ENCODE measurements at places on chromosomes 2 and 18. TPM values are rescaled to one million over a fixed set of nuclear protein-coding genes. Genes with fewer than 3 reads are reported as not detected.

Gene MAP3K19
- not detected for total RNA-seq

Gene PSMA8
- total RNA-seq = not detected

Gene RTTN
- total RNA-seq = 19.5 TPM

Gene CCDC74B
- 9.2 TPM for total RNA-seq

Gene LYPD6
- total RNA-seq = 6.7 TPM

Gene TMEM127
- total RNA-seq = 29.2 TPM

Gene ZNF396
- total RNA-seq = 5.6 TPM

Gene IHH
- 7.0 TPM for total RNA-seq

Gene UGT1A8
- 0.09 TPM for total RNA-seq

Gene XDH
- total RNA-seq = 1.7 TPM

DNA sequence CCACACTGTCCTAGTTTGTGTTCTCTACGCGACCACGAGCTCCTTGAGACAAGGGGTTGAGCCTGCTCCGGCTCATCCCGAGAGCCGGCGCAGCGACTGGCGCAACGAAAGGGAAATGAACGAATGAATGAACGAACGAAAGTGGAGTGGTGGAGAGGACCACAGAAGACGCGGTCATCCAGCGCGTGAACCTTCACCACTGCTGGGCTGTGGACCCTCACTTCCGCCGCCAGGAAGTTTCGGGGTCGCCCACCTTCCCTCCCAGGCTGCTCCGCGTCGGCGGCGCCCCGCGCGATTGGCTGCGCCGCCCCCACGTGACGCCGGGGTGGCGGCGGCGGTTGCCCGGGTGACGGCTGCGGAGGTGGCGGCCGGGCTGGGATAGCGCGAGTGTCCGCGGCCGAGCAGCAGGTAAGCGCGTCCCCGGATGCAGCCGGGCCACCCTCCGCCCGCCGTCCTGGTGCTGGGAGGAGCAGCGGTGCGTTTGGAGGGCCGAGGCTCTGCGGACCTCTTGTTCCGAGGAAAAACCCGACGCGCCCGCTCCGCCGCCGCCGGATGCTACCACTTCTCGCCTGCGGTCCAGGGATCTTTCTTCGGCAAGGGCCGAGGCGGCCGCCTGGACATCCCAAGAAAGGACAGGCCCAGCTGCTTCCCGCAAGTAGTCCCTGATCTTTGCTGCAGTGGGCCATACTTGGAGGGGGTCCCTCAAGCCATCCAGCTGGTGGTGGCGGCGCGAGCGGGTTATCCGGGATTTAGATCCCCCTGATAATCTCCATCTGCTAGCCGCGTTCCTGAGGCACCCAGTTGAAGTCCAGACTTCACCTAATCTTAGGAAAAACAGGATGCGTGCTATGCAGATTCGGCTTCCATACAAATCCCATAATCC lies at the start of gene ARMC9:
ARMC9 (plus strand) TSS at position 341 of the 883 bp plus-strand sequence. CDS start 7,608 bp downstream, outside the sequence.
- H3K4me3 ChIP-seq = peak within 1 kb of the TSS; percentile 88
- H3K27me3 ChIP-seq = no peaks in the 10 kb centered on the region
- peaks cover 4% of the 10 kb centered on the region for H3K4me1 ChIP-seq
- peak; percentile 93 for DNase-seq
- H3K27ac ChIP-seq = peak within 1 kb of the TSS; percentile 46

DNA sequence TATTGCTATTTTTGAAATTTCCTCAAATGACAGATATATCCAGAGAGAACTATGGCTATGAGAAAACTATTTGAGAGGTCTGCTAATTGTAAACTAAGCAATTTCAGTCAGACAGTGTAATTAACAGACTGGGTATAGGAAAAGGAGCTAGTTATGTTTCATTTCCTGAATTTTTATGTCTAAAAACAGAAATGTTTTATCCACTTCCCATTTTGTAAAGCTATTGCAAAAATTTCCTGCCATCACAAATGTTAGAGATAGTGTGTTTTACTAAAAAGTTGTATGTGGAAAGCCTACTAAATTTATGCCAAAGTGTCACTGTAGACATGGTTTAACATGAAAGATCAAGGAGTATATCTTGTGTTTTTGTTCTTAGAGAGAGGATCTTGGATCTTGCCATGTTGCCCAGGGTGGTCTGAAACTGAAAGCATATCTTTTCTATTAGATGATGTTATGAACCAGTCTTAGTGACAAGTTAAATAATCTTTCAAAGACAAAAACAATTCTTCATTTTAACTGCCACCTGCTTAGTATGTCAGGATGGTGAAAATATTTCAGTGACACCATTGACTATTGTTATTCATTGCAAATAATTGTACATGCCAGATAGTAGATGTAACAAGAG lies 40.5 kb upstream of the ITPRID2 start:
- H3K27me3 ChIP-seq = no peaks in the 10 kb centered on the region
- no peaks in the 10 kb centered on the region for H3K4me1 ChIP-seq
- no peak overlapping the region for H3K27ac ChIP-seq
- H3K36me3 ChIP-seq = no peaks in the 10 kb centered on the region

DNA sequence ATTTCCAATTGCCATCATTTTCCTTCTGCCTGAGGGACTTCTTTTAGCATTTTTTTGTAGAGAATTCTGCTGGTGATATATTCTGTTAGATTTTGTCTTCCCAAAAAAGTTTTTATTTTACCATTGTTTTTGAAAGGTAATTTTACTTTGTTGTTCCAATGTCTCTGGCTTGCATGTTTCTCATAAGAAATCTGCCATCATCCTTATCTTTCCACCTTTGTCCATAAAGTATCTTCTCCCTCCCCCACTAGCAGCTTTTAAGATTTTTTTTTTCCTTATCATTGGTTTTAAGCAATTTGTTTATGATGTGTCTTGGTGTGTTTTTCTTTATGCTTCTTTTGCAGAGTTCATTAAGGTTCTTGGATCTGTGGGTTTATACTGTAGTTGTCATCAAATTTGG lies 104.5 kb downstream of the KCTD1 start:
- no peak overlapping the region for H3K4me3 ChIP-seq
- no peaks in the 10 kb centered on the region for H3K4me1 ChIP-seq
- no peak overlapping the region for H3K27ac ChIP-seq
- H3K27me3 ChIP-seq = no peaks in the 10 kb centered on the region
- DNase-seq = no peak

DNA sequence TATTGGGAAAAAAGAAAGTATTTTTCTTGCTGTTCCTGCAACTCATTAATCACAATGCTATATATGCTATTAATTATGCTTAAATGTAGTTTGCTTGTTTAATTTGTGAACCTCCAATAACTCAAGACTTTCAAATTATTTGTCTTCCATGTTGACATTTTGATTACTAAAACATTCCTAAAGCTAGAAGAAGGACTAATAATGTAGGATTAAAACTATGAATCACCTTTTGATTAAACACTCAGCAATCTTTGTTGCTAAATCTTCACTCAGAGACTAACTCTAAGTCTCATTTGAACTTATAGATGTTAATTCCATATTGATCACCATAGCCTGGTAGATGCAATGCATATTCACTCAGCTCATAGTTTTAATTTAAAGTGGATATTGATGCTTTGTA lies 524.6 kb upstream of the ZEB2 start:
- no peaks in the 10 kb centered on the region for H3K4me1 ChIP-seq
- H3K36me3 ChIP-seq = no peaks in the 10 kb centered on the region
- no peak for DNase-seq
- H3K27me3 ChIP-seq = no peaks in the 10 kb centered on the region
- H3K27ac ChIP-seq = no peak overlapping the region

DNA sequence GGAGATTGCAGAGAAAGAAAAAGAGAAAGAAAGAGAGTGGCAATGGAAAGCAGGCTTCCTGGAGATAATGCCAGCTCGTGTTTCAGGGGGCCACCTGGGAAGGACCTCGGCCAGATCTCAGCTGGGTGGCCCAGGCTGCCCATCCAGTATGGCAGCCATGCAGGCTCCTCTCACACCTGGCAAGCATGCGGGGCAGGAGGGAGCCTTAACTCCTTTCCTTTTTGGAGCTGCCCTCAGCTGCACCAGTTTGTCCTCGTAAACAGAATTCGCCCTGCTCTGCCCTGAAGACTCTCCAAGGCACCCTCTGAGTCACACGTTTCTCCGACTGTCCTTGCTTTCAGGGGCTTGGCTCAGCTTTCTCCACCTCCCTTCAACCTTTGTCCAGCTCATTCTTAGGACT lies 59.5 kb upstream of the IGFBP5 start:
- H3K36me3 ChIP-seq = no peaks in the 10 kb centered on the region
- H3K4me3 ChIP-seq = no peak overlapping the region
- no peak for DNase-seq

GRCh38 chr2:33142810-33143209 lies 196.1 kb downstream of the LTBP1 start:
- no peak for DNase-seq
- no peak overlapping the region for H3K27ac ChIP-seq
- H3K4me3 ChIP-seq = no peak overlapping the region
- no peaks in the 10 kb centered on the region for H3K4me1 ChIP-seq

DNA sequence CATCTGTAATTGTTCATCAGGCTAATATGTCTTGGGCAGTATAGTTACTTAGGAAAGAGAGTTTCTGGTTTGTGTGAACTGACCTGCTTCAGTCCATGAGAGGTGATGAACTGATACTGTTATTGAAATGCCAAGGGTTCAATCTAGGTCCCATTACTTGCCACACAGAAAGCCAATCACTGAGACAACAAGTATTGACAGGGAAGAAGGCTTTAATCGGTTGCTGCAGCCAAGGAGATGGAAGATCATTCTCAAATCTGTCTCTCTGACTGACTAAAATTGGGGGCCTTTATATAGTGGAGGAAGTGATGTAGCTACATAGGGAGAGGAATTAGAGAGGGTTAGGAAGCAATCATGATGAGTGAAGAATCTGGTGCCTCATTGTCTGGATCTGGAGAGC lies 19.9 kb upstream of the FAM98A start:
- no peaks in the 10 kb centered on the region for H3K27me3 ChIP-seq
- H3K27ac ChIP-seq = no peak overlapping the region
- no peak for DNase-seq
- H3K4me1 ChIP-seq = no peaks in the 10 kb centered on the region

DNA sequence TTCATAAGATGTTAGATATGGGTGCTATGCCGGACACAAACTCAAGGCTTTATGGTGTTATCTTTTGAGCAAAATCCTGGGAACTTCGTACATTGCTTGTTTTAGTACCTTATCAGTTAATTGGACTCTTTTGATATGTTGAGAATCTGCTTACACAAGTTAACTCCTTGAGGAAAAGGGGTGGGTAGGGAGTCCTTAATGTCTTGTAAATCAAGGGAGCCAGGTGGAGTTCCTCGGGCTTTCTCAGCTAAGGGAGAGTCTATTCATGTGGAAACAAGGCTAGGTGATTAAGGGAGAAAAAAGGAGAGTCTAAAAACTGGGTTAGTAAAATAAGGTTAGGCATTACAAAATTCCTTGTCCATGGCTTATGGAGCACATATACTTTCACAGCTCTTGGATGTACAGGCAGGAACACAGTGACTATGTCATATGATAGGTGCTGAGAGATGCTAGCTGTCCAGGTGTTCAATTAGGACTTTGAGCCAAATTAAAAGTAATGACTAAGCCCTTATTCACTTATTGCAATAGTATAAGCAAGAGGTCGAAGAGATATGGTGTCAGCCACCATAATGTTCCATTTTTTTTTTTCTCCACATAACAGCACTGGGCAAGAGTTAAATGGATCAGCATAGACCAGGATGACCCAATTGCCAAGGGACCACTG lies 59.5 kb upstream of the DYNAP start:
- peak; percentile 65 for DNase-seq
- peak overlapping the region; percentile 17 for H3K4me3 ChIP-seq
- H3K4me1 ChIP-seq = peaks cover 16% of the 10 kb centered on the region
- no peaks in the 10 kb centered on the region for H3K36me3 ChIP-seq
- H3K27me3 ChIP-seq = no peaks in the 10 kb centered on the region

- H3K36me3 ChIP-seq = peaks cover 4% of the 10 kb centered on the region
- H3K4me1 ChIP-seq = no peaks in the 10 kb centered on the region
- no peaks in the 10 kb centered on the region for H3K27me3 ChIP-seq
- peak; percentile 61 for DNase-seq
- H3K27ac ChIP-seq = no peak overlapping the region
Observed at GRCh38 chr2:74227646-74228045, 29.2 kb downstream of the MTHFD2 start.

GRCh38 chr2:34037157-34037556 lies 438.1 kb upstream of the FAM98A start:
- no peak for DNase-seq
- no peak overlapping the region for H3K27ac ChIP-seq
- H3K4me3 ChIP-seq = no peak overlapping the region
- H3K36me3 ChIP-seq = no peaks in the 10 kb centered on the region

DNA sequence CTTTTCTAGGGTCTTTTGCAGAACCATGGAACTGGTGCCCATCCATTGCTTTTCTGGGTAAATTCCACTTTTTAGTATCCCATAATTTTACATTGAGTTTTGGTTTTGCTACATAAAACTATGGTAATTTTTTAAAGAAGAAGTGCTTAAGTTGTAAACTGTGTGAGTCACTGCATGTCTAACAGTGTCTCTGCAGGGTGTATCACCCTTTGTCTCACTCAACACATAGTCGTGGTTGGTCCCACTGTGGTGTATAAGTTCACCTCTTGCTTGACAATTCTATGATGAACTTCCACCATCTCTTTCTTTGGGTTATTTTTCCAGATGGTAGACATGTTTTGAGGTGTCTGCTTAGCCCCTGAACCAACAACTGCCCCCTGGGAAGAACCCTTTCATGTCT lies 10.5 kb downstream of the SCTR start:
- no peak overlapping the region for H3K4me3 ChIP-seq
- H3K36me3 ChIP-seq = no peaks in the 10 kb centered on the region
- no peak overlapping the region for H3K27ac ChIP-seq

- H3K36me3 ChIP-seq = no peaks in the 10 kb centered on the region
- DNase-seq = no peak
- H3K27me3 ChIP-seq = no peaks in the 10 kb centered on the region
- H3K4me1 ChIP-seq = peaks cover 6% of the 10 kb centered on the region
- H3K27ac ChIP-seq = no peak overlapping the region
Observed at GRCh38 chr2:60525899-60526298, 27.6 kb downstream of the BCL11A start.

- no peaks in the 10 kb centered on the region for H3K27me3 ChIP-seq
- H3K36me3 ChIP-seq = peaks cover 95% of the 10 kb centered on the region
- no peaks in the 10 kb centered on the region for H3K4me1 ChIP-seq
- H3K27ac ChIP-seq = no peak overlapping the region
Observed at GRCh38 chr2:191382801-191383200, 137.6 kb downstream of the MYO1B start.

DNA sequence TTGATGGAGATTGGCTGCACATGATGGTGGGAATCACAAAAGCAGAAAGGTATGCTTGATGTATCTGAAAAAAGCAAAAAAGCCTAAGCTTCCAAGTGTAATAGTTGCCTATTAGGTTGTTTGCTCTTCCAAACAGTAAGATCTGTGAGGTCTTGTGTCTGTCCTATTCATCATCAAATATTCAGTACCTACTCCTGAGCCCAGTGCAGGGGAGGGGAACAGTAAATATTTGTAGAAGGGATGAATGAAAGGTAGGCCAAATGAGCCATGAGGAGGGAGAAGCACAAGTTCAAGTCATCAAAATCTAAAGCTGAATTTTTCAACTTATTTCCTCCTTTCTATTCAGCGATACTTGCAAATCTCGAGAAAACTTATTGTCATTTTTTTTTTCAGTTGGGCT lies 153.2 kb upstream of the ETAA1 start:
- no peak for DNase-seq
- no peak overlapping the region for H3K4me3 ChIP-seq
- no peaks in the 10 kb centered on the region for H3K27me3 ChIP-seq
- H3K27ac ChIP-seq = no peak overlapping the region
- no peaks in the 10 kb centered on the region for H3K36me3 ChIP-seq
- no peaks in the 10 kb centered on the region for H3K4me1 ChIP-seq

Data from endodermal cell (in vitro differentiated cells).